ENCODE measurements at places on chromosomes 2 and 18.

- DNase-seq = no peak
These were observed 18.4 kb downstream of the PREPL start for GRCh38 chr2:44342854-44343253.

- no peak for DNase-seq
These were observed 89.6 kb upstream of the CCDC68 start for GRCh38 chr18:55048892-55049291.

GRCh38 chr2:65061146-65061909, 5.1 kb downstream of the CEP68 start:
- DNase-seq = no peak

DNA sequence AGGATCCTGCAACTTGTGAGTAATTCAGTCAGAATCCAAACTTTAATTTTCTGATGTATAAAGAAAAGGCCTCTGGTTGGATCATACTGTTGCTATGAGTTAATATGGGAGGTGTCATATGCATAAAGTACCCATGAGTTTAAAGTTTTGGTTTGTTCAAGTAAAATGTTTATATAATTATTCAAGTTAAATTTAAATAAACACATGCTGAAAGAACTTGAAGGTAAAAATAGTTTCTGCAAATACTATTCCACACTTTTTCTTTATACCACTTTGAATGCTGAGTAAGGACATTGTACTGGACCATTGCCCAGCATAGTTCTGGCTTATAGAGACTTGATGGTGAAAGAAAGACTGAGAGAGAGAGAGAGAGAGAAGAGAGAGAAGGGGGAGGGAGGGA, 30.7 kb downstream of the PKP4 start:
- DNase-seq = no peak

DNA sequence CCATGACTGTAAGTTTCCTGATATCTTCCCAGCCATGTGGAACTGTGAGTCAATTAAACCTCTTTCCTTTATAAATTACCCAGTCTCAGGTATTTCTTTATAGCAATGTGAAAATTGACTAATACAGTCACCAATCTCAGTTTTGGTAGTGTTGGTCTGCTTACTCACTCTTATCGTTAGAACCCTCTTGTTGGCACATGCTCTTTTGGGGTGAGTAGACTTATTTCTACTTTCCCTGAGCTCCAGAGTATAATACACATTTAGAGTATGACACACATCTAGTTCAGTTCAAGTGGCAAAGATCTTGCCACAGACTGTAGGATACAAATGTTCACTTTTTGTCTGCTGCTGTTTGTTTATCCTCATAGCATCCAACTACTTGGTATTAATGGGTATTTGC, 347.5 kb upstream of the CELF4 start:
- no peak for DNase-seq

DNA sequence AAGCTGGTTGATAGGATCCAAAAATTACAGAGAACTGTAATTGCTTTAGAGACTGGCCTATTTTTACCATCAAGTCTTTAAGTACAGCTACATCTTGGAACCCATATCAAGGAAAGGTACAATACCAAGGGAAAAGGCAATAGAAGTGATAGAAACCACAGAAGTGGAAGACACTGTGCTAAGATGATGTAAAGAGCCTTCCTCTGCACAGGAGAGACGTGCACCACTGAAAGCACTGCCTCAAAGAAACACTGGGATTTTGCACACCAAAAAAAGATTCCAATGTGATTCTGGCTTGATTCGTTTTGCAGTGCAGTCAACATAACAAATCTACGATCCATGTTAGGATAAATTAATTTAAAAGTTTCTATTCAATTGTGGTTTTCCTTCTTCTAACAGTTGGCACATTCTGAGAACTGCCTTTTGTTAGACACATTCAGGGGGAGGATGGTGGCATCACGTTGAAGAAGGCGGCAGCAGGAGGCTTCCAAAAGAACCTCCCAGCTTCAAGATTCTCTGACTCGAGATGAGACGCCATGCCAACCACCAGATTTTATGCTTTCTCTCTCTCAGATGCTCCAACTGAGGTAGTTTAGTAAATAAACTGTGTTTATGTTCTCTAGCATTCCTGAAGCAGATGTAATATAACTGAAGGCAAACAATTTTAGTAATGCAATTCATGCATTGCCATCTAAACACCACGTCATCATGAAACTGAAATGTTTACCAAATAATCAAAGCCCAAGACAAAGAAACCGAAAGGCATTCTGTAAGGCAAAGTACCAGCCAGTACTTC, 102.9 kb downstream of the BCL2 start:
- no peak for DNase-seq

DNA sequence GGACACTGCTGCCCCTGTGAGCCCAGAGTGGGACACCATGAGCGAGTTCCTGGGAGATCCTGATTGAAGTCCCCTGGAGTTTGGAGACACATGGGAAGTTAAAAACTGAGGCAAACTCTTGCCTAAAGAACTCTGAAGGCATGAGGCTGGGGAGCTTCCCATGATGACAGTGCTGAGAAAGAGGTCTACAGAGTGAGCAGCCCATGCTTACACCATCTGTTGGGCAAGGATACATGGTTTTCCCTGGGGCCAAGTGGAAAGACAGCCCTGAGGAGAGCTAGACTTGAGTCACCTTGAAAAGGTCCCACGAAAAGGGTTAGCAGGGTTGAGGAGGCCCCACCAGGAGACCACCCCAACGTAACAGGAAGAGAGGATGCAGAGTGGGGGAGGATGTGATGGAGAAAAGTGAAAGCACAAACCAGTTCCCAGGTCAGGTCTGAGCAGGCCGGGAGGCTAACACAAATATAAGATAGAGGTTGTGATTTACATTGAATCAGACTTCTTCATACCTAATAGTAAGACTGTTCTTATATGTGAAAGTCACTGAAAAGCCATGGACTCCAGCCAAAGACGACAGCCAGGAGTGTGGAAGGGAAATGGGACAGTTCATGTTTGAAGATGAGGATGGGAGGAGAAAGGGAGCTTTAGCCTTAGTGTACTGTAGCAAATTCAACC, 13.5 kb upstream of the FEZ2 start:
- DNase-seq = no peak

GRCh38 chr18:12904012-12904516, 20.0 kb upstream of the PTPN2 start:
- no peak for DNase-seq

DNA sequence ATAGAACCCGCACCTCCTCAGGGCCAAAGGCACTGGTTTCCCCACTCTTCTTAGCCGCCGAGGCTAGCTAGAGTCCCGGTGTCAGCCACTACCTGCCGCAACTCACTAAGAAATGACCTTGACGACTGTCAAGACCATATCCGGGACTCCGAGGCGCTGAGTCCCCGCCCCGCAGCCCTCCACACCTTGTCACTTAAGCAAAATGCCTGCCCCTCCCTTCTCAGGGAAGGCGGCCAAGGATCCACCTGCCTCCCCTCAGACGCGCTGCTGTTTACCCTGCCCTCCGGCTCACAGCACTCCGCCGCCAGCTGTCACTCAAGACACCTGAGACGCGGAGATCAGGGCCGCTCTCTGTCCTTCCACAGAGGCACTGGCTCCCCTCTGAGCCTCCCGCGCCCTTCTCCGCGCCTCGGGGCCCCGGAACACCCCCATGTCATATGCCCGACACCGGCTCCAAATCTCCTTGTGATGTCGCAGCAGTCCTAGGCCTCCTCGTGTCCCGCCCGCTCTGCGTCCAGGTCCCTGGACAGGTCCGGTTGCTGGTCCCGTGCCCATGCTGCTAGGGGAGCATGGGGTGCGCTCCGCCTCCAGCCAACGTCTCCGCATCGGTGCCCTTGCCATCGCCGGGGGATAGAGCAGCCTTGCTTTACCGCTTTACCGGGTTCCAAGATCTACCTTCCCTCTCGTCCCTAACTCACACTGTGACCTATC, 32.5 kb upstream of the REG3G start:
- DNase-seq = no peak

DNA sequence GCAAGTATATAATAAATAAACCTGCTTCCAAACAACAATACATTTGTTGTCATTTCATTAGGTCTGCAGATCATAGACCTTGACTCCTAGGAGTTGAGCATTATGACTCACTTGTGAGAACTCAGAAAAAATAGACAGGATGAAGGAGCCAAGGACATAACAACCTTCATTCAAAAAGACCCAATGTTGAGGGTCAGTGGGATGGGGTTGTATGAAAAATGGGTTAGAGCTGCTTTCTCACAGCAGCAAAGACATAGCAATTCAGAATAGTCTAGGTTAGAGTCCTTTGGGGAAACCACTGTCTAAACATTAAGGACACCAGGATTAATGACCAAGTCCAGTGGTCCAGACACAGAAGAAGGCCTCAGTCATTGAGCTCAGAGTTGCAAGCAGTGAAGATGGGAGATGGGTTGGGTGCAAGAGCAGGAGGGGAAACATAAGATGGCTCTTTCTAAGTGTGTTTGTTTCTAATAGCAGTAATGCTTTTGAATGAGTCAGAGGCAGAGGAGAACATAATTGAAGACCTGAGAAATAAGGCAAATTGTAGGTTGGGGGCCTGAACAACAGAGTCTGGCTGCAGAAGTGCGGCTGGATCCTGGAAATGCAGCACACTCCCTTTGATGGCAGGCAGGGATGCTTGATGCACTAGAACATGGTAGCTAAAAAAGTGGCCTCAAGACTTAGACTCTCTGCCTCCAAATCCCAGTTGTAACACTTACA, 3.7 kb upstream of the SERPINB10 start:
- no peak for DNase-seq

DNA sequence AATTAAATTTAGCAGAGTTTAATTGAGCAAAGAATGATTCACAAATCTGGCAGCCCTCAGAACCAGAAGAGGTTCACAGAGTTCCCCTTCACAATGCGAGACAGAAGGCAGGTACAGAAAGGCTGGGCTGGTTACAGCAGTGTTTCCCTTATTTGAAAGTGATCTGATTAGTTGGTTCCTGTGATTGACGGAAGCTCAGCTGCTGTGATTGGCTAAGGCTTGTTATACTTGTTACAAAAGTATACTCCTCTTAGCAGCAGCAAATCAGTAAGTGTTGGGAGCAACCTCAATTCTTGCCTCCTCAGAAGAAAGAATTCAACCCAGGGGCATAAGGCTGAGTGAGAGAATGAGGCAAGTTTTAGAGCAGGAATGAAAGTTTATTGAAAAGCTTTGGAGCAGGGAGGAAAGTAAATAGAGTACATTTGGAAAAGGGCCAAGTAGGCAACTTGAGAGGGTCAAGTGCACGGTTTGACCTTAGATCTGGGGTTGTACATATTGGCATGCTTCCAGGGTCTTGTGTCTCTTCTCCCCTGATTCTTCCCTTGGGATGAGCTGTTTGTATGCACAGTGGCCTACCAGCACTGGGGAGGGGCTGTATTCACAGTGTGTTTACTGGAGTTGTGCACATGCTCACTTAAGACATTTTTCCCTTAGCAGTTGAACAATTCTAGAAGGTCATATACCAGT, 431.8 kb upstream of the RAB12 start:
- peak; percentile 65 for DNase-seq

- no peak for DNase-seq
These were observed 198.2 kb downstream of the MYO1B start for GRCh38 chr2:191443446-191443845.

DNA sequence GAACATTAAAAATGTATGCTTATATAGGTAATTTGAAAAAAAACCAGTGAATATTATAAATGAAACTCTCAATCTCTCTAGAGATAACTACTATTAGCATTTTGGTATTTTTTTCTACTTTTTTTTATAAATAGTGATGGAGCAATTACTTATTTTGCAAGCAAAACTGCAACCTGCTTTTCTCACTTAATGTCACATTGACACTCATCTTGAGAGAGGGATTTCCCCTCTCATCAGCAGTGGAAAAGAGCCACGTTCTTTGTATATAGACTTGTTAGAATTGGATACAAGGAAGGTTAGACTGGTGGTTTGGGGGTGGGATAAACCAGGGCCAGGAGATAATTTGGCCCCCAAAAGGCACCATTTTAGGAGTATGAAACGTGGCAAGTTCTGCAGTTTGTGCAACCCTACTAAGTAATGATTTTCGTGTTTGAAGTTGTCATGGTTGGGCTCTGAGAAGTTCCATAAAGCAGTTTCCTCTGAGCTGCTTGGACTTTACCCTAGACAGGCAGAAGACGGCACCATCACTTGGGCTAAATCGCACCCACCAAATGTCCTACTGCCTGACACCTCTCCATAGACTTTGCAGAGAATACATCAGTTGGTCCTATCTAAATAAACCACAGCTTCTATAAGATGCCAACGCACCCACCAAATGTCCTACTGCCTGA, 194.0 kb downstream of the ACTR3 start:
- no peak for DNase-seq

DNA sequence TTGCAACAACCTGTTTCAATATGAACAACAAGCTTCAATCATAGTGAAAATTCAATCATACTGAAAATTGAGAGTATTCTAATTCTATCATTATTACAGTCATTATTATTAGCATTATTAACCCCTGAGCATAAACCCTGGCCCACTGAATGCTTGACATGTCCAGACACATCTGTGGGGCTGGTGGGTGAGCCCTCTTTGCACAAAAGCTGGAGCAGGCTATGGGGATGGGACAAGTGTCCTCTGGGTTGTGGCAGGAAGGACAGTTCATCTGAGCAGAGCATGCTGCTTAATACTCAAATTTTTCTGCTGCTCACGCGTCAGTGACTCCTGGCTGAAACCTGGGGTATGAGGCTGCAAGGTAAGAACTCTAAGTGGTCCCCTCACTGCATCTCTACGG, 451.1 kb upstream of the POU3F3 start:
- no peak for DNase-seq

GRCh38 chr2:196804381-196804780, 4.8 kb downstream of the C2orf66 start:
- DNase-seq = no peak

- DNase-seq = no peak
These were observed 121.5 kb upstream of the SIX2 start for GRCh38 chr2:45130736-45131135.

DNA sequence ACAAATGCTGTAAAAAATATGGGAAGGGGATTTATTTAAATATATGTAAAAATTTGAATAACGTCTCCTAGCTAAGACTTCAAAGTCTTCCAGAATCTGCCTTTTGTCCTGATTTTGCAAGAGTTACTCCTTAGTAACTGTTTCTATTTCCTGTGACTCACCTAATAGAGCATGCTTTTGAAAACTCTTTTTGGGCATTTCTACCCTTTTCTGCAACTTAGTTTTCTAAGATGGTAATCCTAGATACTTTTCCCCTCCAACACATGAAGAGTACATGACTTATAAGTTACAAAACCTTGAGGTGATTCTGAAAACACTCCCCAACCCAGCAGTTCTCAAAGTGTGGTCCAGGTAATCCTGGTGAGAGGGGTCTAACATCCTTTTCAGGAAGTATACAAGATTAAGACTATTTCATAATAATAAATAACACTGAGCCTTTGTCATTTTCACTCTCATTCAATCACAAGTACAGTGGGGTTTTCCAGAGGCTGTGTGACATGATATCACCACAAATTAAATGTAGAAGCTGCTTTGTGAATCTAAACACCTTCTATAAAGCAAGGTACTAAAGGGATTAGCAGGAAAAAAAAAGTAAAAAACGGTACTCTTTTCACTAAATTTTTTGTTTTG, 31.9 kb downstream of the PPP4R3B start:
- DNase-seq = no peak

- DNase-seq = peak; percentile 18
These were observed 81.9 kb downstream of the MEP1B start for GRCh38 chr18:32271672-32272208.

- DNase-seq = no peak
These were observed 92.7 kb upstream of the ASAP2 start for GRCh38 chr2:9113916-9114315.

GRCh38 chr2:60708630-60709320, 47.3 kb upstream of the PAPOLG start:
- DNase-seq = no peak

GRCh38 chr2:183597841-183598240, 473.6 kb downstream of the NUP35 start:
- no peak for DNase-seq

- no peak for DNase-seq
These were observed 73.2 kb upstream of the SMAD2 start for GRCh38 chr18:48003426-48004349.
